Activated CD8-positive, alpha-beta memory T cell treated with anti-CD3 and anti-CD28 coated beads, Interleukin-2, amount 10 ng/mL, durations not matched to agents 7 days and 5 days (primary cell): ENCODE measurements at places on chromosomes 4 and X. TPM values are rescaled to one million over a fixed set of nuclear protein-coding genes. Genes with fewer than 3 reads are reported as not detected.

GRCh38 chr4:153684971-153685371 lies 891 bp downstream of the TLR2 start:
- no peak for DNase-seq

- no peak for DNase-seq
Measured at GRCh38 chr4:181504924-181505323, 738.3 kb upstream of the TENM3 start.

DNA sequence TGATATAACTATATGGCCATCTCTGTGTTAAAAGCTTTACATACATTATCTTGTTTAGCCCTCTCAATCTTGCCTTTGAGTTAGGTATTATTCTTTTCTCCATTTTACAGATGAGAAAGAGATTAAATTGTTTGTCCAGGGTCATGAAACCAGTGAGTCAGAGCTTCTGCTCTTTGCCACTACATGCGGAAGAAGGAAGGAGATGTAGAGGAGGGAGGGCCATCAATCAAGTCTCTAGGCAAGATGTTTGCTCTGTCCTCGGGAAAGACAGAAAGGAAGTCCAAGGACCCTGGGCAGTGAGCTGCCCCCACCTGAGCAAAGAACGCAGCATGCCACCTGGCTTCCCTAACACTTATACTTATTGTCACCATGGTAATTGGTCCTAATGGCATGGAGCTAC lies 133.7 kb upstream of the IL1RAPL2 start:
- DNase-seq = no peak

DNA sequence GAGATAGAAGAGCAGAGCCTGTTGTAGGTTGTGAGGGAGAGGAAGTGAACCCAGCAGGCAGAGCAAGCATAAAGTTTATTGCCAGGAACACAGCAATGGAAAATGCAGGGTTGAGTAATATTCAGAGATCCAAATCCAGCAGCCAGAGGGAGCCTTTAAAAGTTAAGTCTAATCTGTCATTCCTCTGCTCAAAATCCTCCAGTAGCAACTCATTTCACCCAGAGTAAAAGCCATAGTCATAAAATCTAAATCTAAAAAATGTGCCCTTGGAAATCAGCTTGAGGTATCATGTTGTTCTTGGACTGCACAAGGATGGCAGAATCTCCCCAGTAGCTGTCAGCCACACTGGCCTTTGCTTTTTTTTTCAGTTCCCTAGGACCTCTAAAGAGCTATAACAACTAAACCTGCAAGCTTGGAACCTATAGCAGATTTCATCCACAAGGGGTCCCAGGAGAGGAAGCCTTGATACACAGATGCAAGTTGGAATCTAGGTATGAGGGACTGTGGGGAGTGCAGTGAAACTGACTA lies 62.9 kb upstream of the FRAS1 start:
- DNase-seq = no peak

DNA sequence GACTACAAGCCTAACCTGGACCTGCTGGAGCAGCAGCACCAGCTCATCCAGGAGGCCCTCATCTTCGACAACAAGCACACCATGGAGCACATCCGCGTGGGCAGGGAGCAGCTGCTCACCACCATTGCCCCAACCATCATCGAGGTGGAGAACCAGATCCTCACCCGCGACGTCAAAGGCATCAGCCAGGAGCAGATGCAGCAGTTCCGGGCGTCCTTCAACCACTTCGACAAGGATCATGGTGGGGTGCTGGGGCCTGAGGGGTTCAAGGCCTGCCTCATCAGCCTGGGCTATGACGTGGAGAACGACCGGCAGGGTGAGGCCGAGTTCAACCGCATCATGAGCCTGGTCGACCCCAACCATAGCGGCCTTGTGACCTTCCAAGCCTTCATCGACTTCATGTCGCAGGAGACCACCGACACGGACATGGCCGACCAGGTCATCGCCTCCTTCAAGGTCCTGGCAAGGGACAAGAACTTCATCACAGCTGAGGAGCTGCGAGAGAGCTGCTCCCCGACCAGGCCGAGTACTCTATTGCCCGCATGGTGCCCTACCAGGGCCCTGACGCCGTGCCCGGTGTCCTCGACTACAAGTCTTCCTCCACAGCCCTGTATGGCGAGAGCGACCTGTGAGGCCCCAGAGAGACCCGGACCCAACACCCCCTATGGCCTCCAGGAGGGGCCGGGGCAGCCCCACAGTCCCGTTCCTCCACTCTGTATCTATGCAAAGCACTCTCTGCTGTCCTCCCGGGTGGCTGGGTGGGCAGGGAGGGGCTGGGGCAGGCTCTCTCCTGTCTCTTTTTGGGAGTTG lies 486.2 kb downstream of the TRAM1L1 start:
- no peak for DNase-seq

MTCP1 gene
- 25.3 TPM for total RNA-seq
